ENCODE measurements at places on chromosomes 6 and 20.

DNA sequence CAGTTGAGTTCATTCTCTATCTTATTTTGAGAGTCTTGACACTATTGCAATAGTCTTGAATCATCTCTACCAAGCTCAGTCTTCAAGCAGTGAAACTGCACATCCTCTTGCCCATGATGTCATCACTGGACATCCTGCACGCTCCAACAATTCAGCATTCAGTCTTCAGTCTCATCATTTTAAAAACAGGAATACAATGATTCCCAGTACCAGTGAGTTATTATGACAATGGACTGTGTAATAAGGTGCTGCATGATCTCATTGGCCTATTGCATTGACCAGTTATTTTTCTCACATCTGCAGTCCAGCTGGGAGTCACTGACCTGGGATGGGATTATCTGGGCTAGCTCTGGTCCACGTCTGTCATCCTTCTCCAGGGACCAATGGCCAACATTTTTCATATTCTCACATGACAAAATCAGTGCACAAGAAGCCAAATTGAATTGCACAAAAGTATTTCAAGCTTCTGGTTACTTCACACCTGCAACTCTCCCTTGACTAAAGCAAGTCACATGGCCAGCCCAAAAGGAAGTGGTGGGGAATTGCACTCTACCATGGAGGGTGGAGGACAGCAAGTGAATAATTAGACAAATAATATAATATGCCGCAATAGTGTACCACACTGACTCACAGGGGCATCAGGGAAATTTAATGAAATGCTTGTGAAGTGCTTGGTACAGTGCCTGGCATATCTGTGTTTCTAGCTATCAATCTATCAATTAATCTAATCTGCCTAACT, 6.4 kb upstream of the CST2 start:
- no peak for DNase-seq

DNA sequence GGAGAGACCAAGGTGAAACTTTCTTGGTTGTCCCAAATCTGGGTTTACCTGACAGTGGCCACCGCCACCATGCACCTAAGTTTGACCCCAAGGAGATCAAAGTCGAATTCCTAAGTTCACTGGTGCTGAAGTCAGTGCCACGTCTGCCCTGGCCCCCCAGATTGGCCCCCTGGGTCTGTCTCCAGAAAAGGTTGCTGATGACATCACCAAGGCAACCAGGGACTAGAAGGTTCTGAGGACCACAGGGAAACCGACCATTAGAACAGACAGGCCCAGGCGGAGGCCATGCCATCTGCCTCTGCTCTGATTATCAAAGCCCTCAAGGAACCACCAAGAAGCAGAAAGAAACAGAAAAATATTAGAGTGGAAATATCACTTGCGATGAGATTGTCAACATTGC, 91.2 kb downstream of the DLL1 start:
- DNase-seq, result no peak

- no peak for DNase-seq
Observed at GRCh38 chr6:23414051-23414445, 712.0 kb upstream of the NRSN1 start.

DNA sequence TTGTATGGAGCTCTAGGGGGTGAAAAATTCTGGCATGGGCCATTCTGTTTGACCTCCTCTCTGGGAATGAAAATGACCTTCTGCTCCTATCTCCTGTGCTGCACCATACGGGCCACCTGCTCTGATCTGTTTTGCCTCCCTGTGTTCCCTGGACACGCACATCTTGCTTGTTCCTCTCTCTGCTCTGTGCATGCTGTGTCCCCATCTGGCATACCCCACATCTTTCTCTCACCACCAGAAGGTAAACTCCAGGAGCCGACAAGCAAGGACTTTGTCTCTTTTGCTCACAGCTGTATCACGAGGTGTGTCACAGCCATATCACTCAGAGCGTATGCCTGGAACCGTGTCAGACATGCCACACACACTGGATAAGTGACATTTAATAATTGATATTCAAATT, 208.4 kb upstream of the DTNBP1 start:
- DNase-seq, result no peak

DNA sequence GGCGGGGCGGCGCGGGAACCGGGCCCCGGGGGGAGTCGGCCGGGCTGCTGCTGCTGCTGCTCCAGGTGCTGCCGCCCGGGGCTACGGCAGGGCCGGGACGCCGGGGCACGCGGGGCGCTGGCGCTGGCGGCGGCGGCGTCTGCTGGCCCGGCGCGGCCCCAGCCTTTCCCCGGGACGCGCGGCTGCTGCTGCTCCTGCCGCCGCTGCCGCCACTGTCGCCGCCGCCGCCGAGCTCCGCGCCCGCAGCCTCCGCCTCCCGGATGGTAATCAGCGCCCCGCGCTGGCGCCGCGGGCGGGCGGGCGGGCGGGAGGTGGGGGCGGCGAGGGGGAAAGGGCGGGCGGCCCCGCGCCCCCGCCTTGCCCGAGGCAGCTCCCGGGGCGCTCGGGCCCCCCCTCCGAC, 306 bp downstream of the EBF4 start:
- DNase-seq, result no peak

DNA sequence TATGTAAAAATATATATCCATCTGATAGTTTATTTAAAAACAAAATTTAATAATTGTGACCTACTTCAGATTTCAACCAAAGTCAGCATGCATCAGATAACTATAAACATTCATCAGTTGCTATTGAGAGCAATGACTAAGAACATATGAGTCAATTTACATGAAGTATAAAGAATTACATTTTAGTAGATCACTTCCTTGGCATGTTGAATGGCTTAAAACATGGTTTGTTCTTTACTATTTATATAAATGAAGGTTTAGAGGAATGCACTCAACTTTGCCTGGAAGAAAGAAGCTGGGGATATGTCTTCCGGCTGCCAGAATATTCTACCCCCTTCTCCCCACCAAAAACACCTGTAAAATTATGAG, 6.4 kb upstream of the FAM217A start:
- DNase-seq, result no peak

DNA sequence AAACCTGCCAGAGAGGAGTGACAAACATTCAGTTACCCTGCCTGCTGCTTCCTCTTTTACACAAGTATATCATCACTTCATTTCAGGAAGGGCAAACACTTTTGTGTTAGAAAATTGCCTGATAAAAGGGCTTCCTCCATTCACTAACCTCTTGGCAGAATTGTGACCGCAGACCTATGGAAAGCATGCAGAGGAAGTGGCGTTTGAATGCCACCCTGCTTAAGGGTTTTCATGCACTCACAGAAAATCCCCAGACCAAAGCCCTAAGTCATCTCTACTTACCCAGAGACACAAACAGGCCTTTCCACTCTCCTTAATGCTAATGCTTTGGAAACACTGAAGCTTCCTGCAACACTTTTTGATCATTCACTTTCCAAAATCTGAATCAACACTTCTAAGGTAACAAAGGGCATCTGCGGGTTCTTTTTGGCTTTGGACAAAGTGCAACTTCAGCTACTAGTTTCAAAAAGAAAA, 22.1 kb upstream of the RALGAPA2 start:
- no peak for DNase-seq

DNA sequence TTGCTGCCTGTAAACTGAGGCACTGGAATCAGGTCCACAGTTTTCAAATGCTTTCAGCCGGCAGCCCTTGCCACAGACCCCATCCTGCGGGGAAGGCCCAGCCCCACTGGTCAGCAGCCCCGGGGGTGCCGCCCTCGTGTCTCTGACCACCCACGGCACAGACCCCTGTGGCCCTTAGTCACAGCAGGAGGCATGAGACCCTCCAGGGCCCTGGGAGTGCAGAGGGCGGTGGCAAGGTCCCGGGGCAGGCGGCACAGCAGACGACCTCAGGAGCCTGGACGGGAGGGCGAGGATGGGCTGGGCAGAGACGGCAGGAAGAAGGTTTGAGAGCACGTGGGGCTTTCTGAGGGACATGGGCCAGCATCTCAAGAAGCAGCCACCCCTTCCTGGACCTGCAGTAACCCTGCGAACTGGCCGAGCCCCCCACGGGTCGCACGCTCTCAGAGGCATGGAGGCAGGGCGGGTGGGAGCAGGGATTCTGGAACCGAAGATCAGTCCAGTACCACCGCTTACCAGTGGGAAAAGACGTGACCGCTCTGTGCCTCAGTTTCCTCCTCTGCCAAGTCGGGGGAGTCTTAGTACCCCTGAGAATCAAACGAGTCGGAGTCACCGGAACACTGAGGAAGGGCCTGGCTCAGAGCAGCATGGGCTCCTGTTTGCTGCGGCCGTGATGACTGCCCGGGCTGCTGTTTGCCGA, 140.7 kb downstream of the TAF4 start:
- DNase-seq, result no peak

DNA sequence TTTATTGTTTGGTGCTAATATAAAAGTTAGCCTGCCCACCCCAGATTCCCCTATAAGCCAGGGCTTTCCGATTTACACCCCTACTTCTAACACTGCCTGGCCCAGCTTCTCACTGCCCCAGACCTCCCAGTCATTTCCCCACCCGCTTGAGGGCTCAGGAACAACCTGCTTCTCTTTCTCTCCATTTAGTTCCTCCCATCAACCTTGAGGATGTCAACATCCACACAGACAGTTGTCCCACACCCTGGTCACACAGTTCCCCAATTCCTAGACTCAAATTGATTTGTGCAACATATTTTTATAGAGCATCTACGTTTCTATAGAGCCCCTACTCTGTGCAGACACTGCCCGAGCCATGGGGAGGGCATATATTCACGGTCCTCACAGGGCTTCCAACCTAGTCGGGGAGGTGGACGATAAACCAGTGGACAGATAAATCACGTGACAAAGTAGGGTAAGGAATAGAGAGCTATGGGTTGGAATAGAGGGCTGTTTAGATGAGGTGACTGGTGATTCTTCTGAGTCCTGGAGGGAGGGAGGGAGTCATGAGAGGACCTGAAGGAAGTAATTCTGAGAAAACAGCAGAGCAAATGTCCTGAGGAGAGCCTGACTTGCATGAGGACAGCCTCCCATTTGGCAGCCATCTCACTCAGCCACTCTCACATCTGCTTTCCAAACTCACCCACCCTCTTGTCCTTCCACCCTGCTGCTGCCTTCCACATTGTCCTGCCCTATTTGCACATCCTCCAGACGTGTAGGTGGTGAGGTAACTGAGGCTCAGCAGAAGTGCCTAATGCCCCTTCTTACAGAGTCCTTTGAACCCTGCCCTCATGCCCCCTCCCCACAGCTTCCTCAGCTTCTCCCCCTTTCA, 6.3 kb downstream of the GABRR2 start:
- no peak for DNase-seq

- no peak for DNase-seq
Observed at GRCh38 chr6:109238396-109238795, 143.1 kb downstream of the CEP57L1 start.
